ENCODE measurements at places on chromosomes 16 and 17. TPM values are rescaled to one million over a fixed set of nuclear protein-coding genes. Genes with fewer than 3 reads are reported as not detected.

The SHISA9 gene
- not detected for total RNA-seq

The KRT31 gene
- total RNA-seq, result not detected

The CCL1 gene
- total RNA-seq, result not detected

The RAB37 gene
- 5.8 TPM for total RNA-seq

The TMEM98 gene
- total RNA-seq, result 92.2 TPM

The PDE6G gene
- not detected for total RNA-seq

The ALDH3A1 gene
- 1.1 TPM for total RNA-seq

The CHST5 gene
- total RNA-seq, result not detected

The SSTR5 gene
- 1.4 TPM for total RNA-seq

The EMP2 gene
- total RNA-seq, result 9.4 TPM

The HOXB9 gene
- not detected for total RNA-seq

The SLC12A3 gene
- not detected for total RNA-seq

The KRT39 gene
- total RNA-seq, result not detected

The HNF1B gene
- total RNA-seq, result not detected

The CACNG1 gene
- total RNA-seq, result not detected

The ITGAD gene
- total RNA-seq, result not detected

The CFAP119 gene
- not detected for total RNA-seq

The ZFPM1 gene
- total RNA-seq, result 5.6 TPM

The KPNA2 gene
- 105 TPM for total RNA-seq

The CSH2 gene
- total RNA-seq, result not detected

The RNF222 gene
- not detected for total RNA-seq

The EPN2 gene
- 15.5 TPM for total RNA-seq

The LAT gene
- total RNA-seq, result 0.49 TPM

The KRTAP1-5 gene
- not detected for total RNA-seq

The TPSAB1 gene
- total RNA-seq, result not detected

The KREMEN2 gene
- total RNA-seq, result not detected

The CTRL gene
- 0.18 TPM for total RNA-seq

The C16orf86 gene
- 2.8 TPM for total RNA-seq

The FOXN1 gene
- not detected for total RNA-seq

The PIPOX gene
- total RNA-seq, result not detected

The MT1X gene
- 353 TPM for total RNA-seq

The USP6 gene
- not detected for total RNA-seq

The CX3CL1 gene
- total RNA-seq, result 0.18 TPM

The ZG16B gene
- not detected for total RNA-seq

The TPSB2 gene
- not detected for total RNA-seq

The CETP gene
- total RNA-seq, result not detected

The COASY gene
- total RNA-seq, result 33.8 TPM

The PHF12 gene
- total RNA-seq, result 18.8 TPM

The ACAP1 gene
- total RNA-seq, result not detected

The KCNAB3 gene
- total RNA-seq, result not detected

Data from cardiac atrium fibroblast (primary cell).